ENCODE measurements at places on chromosomes 4 and X.

DNA sequence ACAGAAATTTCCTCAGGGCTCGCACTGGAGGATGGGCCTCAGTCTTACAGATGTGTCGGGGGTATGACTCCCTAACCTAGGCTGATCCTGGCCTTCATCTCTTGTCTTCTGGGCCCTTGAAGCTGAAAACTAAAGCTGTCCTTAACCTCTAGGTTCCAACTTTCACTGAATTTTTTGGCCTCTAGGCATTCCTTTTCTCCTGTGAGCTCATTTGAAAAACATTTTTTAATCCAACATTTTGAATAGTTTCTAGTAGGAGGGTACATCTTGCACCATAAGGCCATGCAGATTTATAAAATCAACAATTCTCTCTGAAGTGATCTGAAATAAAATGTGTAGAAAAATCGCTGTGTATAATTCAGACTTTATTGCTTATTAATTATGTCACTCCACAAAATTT is 19.7 kb downstream of the RWDD4 start:
- no peaks in the 10 kb centered on the region for H3K4me1 ChIP-seq
- H3K27me3 ChIP-seq: no peaks in the 10 kb centered on the region
- H3K4me3 ChIP-seq: no peak overlapping the region
- H3K36me3 ChIP-seq: peaks cover 14% of the 10 kb centered on the region
- DNase-seq: no peak
- no peak overlapping the region for H3K27ac ChIP-seq

DNA sequence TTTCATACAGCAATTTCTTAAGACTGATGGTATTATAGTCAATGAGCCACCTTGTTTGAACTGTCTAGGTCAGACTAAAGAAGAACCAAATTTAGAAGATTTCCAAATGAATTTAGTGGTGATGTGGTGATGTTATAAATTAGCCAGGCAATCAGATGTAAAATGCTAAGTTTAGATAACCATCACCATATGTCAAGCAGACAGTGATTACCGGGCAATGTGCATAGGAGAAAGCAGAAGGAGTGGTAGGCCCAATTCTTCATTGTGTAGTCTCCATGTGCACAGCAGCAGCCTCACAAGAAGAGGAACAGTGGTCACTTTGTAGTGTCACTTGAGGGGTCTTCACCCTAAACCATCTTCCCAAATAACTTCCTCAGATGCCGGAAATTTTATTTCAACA is 198.8 kb downstream of the ANTXR2 start:
- no peaks in the 10 kb centered on the region for H3K4me1 ChIP-seq
- no peak overlapping the region for H3K27ac ChIP-seq
- H3K27me3 ChIP-seq: no peaks in the 10 kb centered on the region

- no peak overlapping the region for H3K27ac ChIP-seq
- DNase-seq: no peak
- H3K4me3 ChIP-seq: no peak overlapping the region
Observed at GRCh38 chr4:8770518-8771257, 101.0 kb downstream of the HMX1 start.

- no peaks in the 10 kb centered on the region for H3K36me3 ChIP-seq
- no peaks in the 10 kb centered on the region for H3K4me1 ChIP-seq
- no peaks in the 10 kb centered on the region for H3K27me3 ChIP-seq
- no peak overlapping the region for H3K27ac ChIP-seq
- no peak for DNase-seq
- H3K4me3 ChIP-seq: no peak overlapping the region
Observed at GRCh38 chrX:113136836-113137235, 296.2 kb upstream of the AMOT start.

Measured in CD4-positive, alpha-beta T cell (primary cell).